Activated CD4-positive, alpha-beta T cell treated with anti-CD3 and anti-CD28 coated beads, Interleukin-2, amount 50 U/mL, for 1 hour (primary cell): ENCODE measurements at places on chromosomes 11 and 22.

- DNase-seq = no peak
Measured at GRCh38 chr11:81331088-81331487, 1402.6 kb downstream of the FAM181B start.

GRCh38 chr11:115364896-115365295 is 139.3 kb downstream of the CADM1 start:
- no peak for DNase-seq

DNA sequence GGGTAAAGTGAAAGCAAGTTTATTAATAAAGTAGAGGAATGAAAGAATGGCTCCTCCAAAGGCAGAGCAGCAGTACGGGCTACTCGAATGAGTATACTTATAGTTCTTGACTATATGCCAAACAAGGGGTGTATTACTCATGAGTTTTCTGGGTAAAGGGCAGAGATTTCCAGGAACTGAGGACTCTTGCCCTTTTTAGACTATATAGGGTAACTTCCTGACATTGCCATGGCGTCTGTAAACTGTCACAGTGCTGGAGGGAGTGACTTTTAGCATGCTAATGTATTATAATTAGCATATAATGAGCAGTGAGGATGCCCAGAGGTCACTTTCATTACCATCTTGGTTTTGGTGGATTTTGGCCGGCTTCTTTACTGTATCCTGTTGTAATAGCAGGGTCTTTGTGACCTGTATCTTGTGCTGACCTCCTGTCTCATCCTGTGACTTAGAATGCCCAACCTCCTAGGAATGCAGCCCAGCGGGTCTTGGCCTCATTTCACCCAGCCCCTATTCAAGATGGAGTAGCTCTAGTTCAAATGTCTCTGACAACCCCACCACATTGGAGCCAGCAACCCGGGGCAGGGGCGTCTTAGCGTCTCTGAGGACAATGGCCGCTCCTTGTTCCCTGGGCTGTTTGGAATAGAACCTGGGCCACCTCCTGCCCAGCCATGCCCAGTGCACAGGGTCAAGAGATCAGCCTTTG is 34.9 kb upstream of the CD82 start:
- no peak for DNase-seq

GRCh38 chr11:121881806-121882205 is 234.2 kb downstream of the BLID start:
- DNase-seq = no peak

GRCh38 chr11:8709002-8709672 is 26.5 kb downstream of the RPL27A start:
- DNase-seq = no peak

DNA sequence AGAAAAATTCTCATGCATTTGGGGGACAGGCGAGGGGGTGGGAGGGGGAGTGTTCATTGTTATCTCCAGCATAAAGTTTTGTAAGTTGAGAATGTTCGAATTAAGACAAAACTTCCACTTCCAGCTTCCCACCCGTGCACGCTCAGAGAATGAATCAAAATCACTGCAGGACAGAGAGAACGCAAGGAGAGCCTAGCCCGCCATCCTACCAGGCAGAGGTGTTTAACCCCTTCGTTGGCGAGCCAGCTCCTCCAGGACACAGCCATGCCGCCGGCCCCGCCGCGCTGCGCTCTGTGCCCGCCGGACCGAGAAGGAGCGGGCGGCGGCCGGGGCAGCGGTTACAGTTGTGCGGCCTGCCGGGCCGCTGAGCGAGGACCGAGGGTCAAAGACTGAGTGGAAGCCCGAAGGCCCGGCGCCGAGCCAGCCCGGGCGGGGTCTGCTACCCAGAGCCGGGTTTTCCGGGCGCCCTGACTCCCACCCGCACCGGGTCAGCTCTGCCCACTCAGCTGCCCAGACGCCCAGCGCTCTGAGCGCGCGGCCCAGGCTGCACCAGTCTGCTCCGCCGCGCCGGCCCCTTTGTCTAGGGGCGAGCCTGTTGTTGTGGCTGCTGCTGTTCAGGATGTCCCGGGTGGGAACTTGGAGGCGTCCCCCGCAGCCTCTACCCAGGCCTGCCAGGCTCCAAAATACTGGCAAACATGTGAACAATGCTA is at the start of gene NOX4:
Gene NOX4, minus strand, starts transcription at position 395 of the 710 bp plus-strand sequence. Its CDS starts 129 bp downstream, at position 266.
- DNase-seq = no peak

DNA sequence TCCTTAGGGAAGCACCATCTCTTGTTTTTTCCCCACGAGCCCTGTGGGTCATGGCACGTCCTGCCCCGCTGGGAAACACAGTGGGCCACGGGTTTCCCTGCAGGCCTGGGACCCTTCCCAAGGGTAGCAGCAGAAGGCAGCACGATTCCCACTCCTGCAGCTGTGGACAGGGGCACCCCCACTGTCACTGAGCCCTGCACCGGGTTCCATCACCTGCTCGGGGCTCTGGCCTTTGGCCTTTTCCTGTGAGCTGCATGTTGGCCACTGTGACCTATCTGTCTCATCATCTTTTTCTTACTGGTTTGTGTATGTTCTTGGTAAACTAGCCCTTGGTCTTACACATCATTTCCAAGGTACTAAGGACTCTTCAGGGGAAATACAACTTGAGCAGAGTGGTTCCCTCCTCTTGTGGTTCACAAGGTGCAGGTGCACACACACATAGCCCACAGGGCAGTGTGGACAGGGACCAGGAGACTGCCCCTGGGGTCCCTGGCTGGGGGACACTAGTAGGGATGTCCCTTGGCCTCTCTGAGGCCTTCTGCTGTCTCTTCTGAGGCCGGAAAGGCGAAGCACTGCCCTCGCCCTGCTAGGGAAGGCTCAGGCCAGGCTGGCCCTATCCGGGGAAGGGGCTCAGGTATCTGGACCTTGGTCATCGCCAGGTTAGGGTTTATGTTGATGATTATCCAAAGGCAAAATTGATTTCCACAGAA is 19.0 kb upstream of the TXNRD2 start:
- no peak for DNase-seq

DNA sequence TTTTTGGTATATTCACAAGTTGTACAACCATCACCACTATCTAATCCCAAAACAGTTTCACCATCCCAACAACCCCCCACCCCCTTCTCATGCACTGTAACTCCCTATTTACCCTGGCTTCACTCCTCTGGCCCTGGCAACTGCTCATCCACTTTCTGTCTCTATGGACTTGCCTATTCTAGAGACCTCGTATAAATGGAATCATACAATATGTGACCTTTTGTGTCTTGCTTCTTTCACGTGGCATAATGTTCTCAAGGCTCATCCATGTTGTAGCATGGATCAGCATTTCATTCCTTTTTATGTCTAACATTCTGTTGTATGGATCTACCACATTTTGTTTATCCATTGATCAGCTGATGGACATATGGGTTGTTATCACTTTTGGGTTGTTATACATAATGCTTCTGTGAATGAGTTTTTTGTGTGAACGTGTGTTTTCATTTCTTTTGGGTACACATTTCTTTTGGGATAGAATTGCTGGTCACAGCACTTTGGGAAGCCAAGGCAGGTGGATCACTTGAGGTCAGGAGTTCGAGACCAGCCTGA is 46.1 kb downstream of the GDPD5 start:
- DNase-seq = no peak

DNA sequence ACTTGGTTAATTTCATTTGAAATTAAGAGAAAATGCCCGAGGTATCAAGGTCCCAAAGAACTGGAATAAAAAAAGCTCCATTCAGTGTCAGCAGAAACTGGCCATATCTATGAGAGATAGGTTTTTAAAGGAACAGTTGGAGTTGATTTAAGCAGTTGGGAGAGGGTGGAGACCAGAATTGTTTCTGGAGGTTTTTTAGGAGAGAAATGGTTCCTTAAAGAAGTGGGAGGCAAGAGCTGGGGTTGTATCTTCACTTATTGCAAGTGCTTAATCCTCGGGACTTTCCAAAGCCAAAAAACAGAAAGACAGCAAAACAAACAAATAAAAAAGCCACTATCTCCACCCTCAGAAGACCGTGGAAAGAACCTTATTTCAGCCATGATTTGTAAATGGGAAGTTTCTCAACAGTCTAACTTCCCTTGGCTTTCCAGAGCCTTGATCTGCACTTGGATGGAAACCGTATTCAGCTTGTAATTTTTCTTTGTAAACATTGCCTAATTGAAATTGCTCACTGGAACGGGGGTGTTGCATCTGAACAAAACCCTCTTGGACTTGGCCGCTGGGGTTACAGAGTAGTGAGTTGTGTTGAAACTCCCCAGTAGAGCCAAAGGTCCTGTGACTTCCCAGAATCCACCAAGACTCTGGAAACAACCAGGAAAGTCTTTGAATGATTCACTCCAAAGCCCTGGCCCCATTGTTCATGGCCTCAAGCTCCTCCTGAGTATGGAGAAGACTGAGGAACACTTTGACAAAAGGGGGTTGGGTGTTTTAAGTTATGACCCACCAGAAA is 115.6 kb downstream of the SLC1A2 start:
- no peak for DNase-seq

GRCh38 chr11:104152941-104153505 is 10.9 kb downstream of the PDGFD start:
- DNase-seq = no peak

GRCh38 chr22:20155330-20156041 is 4.6 kb upstream of the CCDC188 start:
- no peak for DNase-seq
